MG63 (cell line): ENCODE measurements at places on chromosomes 2 and 18.

DNA sequence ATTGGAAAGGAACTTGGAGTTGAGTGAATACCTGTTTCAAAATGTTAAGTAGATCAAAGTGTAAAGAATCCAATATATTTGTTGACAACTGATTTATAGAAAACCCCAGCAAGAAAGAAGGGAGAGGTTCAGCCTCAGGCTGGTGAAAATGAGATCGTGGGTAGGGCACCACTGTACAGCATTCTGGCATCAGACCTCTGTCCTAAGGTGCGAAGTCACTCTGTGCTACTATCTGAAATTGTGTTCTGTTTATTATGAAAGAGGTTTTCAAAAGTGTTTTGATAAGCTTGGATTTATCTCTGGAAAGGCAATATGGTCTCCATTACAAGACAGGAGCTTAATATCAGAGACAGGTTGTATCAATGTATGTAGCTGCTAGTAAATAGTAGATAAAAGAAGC is 80.5 kb upstream of the MAP4K3 start:
- DNase-seq: no peak

- DNase-seq: peak; percentile 25
These were observed 977 bp downstream of the SLC8A1 start for GRCh38 chr2:40450796-40451430.

GRCh38 chr2:222561817-222562645 is 93.9 kb downstream of the FARSB start:
- DNase-seq: no peak

DNA sequence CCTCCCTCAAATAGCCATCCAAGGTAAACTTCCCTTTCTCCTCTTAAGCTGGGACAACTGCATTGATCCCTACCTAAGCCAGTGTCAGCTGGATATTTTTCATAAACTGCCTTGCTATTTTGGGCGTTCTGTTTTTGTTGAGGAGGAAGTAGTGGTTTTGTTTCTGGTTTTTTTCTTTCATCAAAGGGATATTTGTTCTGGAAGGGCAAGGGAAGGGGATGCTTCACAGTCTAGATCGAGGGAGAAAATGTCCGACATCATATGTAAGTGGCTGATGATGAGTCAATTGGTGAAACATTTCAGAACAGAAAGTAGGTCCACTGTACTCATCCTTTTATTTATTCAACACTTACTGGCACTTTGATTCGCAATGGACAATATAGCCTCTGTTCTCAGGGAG is 31.0 kb downstream of the TANC1 start:
- no peak for DNase-seq

DNA sequence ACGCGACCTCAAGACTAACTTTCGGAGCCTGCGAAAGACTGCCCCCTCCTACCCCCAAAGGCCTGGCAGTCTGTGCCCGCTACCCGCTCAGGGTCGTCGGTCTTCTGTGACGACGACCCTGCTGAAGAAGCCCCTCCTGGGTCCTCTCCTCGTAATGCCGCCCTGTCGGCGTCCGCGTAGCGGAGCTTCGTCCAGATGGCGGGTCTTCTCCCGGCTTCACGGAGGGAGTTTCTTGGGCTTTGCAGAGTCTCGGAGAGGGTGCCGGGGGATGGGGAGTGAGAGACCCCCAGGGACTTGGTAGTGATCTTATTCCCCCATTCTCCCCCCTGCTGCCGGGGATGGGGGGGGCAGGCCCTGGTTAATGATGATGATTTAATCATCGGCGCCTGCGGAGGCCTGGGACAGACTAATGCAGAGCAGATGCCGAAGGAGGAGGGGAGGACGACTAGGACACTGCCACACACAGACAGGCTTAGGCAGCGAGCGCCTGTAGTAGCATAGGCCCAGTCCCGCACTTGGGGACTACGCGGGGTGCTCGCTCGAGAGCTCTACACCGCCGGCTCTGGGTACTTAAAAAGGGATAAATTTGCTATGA is 528 bp upstream of the PCGF1 start:
- DNase-seq: peak; percentile 39

DNA sequence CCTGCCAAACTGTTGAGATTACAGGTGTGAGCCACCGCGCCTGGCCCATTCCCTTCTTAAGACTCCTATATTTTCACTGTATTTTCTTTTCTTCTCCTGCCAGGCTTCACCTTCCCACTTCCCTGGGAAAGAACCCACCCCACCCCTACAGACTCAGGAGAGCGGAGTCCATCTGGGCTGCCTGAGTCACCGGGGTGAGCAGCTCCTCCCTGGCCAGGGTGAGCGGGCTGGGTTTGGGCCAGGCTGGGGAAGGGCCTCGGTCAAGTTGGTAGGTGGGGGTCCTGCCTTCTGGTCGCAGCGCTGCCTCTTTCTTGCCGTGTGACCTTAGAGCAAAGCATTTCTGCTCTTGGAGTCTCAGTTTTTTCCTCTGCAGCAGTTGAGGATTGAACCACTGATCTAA is 2.1 kb upstream of the GAREM2 start:
- DNase-seq: no peak

DNA sequence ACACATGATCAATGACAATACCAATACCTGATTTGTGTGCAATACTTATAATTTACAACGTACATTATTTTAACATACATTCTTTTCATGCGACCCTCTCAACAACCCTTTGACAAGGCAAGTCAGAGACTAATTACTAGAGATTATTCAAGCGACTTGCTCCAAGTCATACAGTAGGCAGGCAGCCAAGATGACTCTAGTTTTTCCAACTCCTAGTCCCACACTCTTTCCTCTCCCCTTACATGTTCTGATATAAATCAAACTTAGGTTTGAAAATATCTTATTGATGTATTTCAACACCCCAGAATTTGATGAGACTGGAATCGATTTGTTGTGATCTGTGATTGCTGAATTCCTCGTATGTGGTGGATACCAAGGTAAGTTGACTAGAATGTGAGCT is 8.0 kb upstream of the CYP27C1 start:
- no peak for DNase-seq

DNA sequence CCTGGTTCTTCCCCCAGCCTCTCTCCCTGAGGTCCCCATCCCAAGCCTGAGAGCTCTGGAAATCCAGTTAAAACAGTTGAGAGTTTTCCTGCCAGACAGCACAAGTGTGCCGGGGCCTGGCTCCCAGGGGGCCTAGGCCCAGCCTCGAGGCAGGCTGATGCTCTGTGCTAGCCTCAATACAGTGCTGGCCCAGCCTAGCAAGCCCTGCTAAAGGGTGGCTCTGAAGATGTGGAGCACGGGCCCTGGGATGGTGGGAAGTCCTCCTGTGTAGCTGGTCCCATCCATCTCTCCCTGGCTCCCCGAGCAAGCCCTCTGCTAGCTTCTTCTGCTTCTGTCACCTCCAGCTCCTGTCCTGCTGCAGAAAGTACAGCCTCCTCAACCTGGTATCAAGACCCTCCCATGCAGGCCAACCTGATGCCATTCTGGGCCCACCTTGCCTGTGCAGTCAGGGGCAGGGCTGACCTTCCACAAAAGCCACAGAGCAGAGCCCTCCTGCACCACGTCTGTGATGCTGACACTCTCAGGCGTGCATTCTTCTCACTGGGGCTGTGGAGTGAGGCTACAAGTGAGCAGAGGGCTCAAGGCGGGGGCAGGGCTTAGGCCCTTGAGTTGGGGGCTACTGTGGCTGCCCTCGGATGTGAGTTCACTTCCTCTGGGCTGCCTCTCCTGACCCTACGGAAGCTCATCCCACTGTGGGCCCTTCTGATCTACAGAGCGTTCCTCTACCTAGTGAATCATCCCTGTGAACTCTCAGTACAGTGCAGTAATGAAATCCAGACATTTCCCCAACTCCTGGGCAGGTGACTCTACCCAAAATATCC is 60.1 kb upstream of the LAPTM4A start:
- DNase-seq: no peak

DNA sequence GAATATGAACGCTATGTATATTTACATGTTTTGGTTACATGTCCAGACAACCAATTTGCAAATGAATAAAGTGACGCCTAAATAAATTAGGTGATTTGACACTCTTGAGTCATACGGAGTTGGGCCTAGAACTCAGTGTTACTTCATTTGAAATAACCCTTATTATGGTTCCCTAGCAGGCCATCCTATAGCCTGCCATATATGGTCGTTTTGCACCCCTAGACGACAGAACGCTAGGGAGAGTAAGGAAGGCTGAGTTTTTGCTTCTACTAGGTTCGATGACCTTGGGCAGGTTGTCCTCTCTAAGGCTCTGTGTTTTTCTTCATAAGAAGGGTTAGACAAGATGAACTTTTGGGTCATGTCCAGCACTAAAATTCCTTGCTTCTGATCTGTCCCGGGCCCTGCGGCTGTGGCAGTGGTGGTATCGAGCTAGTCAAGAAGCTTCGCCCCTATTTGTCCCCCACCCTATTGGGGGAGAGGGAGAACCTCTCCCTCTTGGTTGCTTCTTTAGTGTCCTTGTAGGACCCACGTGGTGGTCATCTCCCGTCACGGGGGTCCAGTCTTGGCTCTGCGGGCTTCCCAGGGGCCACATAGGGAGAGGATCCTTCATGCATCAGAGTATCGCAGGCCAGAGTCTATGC is 574 bp upstream of the EML4 start:
- DNase-seq: peak; percentile 1

GRCh38 chr18:76274468-76275289 is 220.4 kb downstream of the ZNF516 start:
- no peak for DNase-seq

DNA sequence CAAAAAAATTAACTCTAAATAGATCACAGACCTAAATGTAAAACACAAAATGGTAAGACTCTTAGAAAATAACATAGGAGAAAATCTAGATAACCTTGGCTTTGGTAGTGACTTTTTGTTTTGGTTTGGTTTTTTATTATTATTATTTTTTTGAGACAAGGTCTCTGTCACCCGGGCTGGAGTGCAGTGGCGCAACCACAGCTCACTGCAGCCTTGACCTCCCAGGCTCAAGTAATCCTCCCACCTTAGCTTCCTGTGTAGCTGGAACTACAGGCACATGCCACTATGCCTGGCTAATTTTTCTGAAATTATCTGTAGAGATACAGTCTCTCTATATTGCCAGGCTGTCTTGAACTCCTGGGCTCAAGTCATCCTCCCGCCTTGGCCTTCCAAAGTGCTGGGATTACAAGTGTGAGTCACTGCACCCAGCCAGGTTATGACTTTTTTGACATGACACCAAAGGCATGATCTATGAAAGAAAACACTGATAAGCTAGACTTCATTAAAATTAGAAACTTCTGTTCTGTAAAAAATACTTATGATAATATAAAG is 88.0 kb downstream of the HNRNPLL start:
- DNase-seq: peak; percentile 23

DNA sequence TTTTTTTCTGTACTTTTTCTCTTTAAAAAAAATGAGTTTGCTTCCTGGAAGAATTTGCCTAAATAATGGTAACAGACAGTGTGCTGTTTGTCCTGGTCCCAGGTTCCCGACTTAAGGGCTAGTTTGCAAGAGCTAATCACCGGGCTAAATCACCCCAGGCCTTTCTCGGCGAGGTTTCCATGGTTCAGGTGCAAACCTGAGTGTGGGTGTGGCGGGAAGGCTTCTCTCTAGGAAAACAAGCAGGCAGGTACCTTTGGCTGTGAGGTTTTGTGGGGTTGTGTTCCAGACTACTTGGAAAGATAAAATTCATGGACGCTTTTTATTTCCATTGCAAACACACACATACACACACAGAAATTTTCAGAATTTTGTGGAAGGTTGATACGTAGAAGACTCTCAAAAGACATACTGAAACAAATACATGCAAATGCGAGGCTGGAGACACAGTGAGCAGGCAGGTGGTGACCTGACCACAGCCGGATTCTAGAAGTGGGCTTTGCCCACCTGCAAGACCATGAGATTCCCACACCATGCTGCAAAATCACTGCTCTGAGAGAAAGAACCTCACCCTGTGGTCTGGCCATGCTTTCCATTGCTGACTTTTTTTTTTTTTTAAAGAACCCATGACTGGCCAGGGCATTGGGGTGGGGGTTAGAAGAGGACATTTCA is 815 bp downstream of the CNDP1 start:
- no peak for DNase-seq

DNA sequence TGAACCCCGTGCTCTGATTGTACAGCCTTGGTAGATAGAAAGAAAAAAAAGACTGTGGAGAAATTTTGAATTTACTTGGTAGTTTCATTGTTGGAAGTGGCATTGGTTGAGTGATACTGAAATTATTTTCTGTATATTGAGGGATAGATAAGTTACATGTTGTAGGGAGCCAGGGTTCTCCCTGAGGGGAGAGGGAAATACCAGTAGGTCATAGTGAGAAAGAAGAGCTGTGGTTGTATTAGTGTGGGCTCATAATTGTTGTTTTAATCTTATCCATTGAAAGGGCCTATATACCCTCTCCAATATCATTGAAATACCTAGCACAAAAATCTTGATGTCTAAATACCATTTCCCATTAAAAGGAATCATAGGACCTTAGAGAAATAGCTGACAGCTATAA is 16.9 kb upstream of the RAB31 start:
- no peak for DNase-seq

DNA sequence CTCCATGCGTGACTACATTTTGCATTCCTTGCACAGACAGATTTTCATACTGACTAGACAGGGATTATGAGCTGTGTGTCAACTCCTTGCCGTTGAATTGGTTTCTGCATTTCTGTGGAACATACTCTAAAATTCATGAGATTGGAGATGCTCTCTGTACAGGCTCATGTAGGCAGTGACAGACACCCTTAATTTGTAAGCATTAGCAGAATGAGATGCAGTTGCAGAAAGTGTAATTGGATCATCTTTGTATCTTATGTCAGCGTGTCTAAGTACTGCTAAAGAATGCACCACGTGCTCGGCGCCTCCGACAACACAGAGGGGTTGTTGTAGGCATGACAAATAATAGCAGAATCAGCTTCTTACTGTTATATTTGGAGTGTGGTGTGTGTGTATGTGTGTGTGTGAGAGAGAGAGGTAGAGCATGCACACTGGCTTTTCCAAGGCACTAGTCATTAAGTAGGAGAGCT is 212.4 kb downstream of the CMPK2 start:
- no peak for DNase-seq

DNA sequence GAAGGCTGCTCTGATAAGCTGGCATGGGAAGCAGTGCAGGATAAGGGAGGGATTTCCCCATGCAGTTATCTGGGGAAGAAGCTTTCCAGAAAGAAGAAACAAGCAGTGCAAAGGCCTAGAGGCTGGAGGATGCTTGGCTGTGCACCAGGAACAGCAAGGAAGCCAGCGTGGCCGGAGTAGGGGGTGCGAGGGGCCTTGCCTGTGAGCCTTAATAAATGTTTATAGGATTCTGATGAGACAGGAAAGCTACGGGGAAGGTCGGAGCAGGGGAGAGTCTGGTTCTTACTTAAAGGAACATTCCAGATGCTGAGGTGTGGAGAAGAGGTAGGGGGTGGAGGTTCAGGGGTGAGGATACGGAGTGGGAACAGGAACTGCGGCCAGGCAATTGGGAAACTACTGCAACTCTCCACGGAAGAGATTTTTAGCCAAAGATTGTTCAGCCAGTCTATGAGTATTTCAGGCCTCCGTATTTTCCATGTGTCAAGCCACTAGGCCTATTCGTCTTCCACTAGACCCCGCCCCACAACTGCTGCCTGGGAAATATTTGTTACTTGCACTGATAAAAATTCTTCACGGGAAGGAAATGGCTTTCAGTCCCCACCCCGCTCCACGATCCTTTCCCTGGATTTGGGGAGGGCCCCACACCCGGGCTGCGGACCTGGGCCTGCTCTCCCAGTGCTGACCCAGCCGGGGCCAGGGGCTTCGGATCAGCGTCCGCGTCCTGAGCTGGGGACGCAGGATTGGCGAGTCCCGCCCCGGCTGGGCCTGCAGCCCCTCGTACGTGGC is 516 bp downstream of the EIF2AK2 start:
- peak; percentile 51 for DNase-seq

GRCh38 chr2:168356477-168356835 is 99.6 kb upstream of the CERS6 start:
- no peak for DNase-seq

- DNase-seq: peak; percentile 55
These were observed 14.2 kb downstream of the SIGLEC15 start for GRCh38 chr18:45839414-45840395.

GRCh38 chr2:54897420-54898310 is 152.6 kb downstream of the RTN4 start:
- no peak for DNase-seq
